ENCODE measurements at places on chromosomes 7 and 10.

GRCh38 chr7:43943417-43944187 lies 17.4 kb downstream of the UBE2D4 start:
- no peak for DNase-seq

DNA sequence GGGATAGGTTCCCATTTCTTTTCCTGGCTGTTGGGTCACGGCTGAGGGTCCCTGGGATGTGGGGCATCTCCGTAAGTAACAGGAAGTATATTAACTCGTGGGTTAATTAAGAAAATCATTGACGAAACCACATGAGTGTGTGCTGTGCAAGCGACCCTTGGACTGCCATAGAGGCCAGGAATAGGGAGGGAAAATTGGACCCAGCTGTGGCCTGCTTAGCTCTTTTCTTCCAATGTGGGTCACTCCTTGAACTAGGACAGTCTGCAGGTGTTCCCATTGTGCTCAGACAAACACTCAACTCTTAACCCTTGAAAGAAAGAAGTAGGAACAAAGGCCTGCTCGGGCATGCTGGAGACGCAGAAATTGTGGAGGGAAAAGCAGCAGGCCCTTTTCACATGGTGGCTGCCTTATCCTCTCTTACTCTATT lies 25.6 kb upstream of the PLEKHA1 start:
- DNase-seq: no peak

DNA sequence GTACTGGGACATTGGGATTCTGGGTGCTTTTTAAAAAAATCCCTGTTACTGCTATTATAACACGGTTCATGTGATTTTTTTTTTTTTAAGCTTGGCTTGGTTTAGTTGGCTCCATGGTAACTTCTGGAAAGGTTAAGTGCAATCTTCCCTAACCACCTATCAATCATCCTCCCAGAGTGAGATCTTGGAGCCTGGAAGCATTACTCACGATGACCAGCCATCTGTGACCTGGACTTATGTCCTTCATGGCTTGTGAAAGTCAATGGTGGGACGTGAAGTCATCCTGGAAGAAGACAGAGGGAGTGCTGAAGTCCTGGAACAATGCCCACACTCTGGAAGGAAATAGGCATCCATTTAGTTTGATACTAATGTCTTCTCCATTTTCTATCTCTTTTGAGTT lies 135.5 kb upstream of the FRMD4A start:
- peak; percentile 98 for DNase-seq

- DNase-seq: no peak
These were observed 105.2 kb downstream of the FANK1 start for GRCh38 chr10:126001576-126001975.

- DNase-seq: no peak
These were observed 171.9 kb downstream of the SRPK2 start for GRCh38 chr7:105216786-105217185.

- DNase-seq: no peak
These were observed 326.2 kb downstream of the RNLS start for GRCh38 chr10:88256886-88257285.

DNA sequence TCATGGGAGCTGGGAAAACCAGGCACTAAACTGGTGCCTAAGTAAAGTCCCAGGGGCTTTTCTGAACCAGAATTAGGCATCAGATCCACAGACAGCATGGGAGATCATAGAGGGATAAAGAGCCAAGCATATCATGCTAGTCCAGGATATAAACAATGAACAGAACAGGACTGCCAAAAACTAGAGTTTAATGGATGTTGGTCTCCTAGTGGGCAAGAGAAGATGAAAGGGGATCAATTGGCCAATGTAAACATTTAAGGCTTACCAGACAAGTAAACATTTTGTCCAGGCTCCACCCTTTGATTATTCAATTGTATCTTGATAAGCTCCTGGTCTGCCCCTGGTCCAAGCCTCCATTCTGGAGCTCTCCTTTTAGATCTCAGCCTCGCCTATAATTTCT lies 18.9 kb downstream of the MACC1 start:
- DNase-seq: no peak

GRCh38 chr7:132440151-132440550 lies 136.1 kb downstream of the PLXNA4 start:
- no peak for DNase-seq

DNA sequence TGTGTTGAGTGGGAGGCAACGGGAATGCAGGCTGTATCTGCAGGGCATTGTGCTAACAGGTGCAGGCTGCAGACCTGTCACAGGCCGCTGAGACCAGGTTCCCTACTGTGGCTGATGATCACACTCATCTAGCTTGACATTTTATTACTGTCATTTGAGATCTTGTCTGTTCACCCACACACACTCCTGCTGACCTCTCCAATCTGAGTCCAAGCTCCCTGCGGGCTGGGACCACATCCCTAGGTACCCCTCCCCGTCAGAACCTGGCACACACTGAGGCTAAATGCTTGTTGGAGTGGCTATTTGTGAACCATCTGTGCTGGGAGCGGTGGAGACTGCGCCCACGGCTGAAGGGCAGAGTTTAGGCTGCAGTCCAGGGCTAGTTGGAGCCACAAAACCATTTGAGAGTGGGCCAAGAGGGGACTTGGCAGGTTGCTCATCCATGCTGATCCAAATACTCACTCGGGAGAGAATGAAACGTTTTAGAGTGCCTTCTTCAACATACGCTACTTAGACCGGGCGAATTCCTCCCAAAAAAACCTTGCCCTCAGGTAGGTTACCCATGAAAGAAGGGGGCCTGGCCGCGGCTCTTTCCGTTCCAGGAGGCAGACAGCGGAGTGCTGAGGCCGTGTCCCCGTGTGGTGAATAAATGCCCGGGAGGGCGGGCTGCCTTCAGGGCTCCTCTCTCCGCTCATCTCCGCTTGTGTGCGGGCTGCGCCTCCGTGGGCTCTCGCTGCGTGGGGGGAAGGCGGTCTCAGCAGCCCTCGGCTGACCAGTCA lies 164.4 kb downstream of the RGS10 start:
- DNase-seq: peak; percentile 82

DNA sequence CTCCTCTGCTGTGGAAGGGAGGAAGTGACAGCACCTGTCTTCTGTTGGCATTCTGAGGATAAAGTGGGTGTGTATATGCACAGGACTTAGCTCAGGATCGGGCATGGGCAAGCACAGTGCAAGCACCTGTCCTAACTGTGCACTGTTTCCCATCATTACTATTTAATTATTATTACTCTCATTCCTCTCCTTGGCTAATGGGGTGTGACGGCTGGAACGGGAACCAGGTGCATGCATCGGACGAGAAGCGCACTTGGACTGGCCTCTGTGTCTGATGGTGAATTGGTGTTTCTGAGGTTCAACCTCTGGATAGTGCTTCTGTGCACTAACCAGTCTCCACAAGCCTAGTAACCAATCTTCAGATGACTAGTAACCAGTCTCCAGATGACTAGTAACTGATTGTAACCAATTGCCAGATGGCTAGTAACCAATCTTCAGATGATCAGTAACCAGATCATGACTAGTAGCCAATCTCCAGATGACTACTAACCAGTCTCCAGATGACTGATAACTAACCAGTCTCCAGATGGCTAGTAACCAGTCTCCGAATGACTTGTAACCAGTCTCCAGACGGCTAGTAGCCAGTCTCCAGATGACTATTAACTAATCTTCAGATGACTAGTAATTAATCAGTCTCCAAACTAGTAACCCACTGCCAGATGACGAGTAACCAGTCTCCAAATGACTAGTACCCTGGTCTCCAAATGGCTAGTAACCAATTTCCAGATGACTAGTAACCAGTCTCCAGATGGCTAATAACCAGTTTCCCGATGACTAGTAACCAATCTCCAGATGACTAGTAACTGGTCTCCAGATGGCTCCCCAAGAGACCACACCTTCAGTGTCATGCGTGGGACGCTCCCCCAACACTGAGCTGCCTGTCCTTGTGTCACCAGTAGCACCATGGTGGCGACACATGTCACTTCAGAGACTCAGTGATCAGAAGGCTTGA lies 85.8 kb downstream of the PAXIP1 start:
- DNase-seq: no peak

DNA sequence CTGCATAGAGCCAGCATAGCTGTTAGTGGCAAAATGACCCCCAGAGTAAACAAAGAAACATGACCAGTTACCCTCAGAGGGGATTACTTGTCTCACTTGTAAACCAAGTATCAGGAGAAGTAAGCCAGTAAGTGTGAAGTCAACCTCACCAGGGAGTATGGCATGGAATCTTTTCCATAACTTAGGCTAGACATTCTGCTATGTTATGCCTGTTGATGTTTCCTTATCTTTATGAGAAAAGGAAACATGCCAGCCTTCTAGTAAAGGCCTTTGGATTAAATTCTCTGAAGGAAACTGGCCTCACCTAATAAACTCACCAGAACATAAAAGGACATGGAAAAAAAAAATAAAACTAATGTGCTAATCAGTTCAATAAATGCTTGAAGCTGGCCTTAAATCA lies 87.7 kb downstream of the SEM1 start:
- no peak for DNase-seq

- DNase-seq: no peak
These were observed 191.0 kb downstream of the LSM5 start for GRCh38 chr7:32299133-32299702.

GRCh38 chr7:41808541-41808940 lies 105.7 kb upstream of the INHBA start:
- DNase-seq: no peak

DNA sequence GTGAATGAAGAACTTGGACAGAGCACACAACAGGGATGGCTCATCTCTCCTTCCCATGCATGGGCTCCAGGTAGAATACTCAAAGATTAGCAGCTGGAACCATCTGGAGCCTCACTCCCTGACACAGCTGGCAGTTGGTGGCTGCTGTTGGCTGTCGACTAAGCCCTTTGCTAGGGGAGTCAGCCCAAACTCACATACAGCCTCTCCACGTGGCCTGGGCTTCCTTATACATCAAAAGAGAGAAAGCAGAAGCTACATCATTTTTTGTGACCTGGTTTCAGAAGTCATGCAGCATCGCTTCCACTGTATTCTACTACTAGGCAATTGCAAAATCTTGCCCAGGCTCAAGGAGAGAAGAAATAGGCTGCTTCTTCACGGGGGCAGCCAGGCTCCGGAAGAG lies 24.4 kb downstream of the ASNS start:
- no peak for DNase-seq

GRCh38 chr7:15015545-15016314 lies 113.2 kb upstream of the DGKB start:
- peak; percentile 78 for DNase-seq

DNA sequence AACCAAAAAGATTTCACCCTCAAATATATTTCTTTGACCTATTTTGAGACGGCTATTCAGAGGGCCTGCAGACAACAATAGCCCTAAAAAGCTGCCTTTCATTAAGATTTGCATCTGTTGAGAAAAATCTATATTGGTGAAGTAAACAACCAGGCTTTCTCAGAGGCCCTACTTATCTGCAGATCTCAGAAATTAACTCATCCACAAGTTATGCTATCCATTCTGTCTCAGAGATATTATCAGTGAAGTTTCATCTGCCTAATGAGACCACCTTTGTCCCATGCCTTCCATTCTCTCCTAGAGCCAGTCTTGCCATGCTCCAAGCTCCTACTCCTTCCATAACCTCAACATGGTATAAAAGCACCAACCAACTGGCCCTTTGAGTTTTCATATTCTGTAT lies 130.3 kb downstream of the CACNA2D1 start:
- no peak for DNase-seq

- DNase-seq: no peak
These were observed 11.0 kb upstream of the HPS1 start for GRCh38 chr10:98457721-98458120.

DNA sequence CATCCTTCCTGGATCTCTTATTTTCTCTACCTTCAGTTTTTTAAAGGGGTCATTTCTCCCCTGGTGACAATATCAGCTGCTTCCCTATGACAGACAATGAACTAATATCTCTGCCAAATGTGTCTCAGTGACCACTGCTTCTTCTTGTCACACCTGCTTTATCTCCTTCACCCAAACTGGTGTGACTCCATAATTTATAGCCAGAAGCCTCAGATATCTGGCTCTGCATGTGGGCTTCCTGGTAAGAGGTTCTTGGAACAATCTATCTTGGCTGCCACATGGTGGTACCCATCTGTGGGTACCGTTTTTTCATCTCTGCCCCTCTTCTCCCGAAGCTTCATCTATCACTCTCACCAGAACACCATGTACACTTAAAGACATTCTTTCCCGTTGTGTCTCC lies 37.0 kb downstream of the CPVL start:
- no peak for DNase-seq

GRCh38 chr10:112970021-112970420 lies 20.0 kb downstream of the TCF7L2 start:
- DNase-seq: no peak

- no peak for DNase-seq
These were observed 44.0 kb upstream of the COL13A1 start for GRCh38 chr10:69757553-69758309.

- DNase-seq: no peak
These were observed 40.5 kb downstream of the C10orf120 start for GRCh38 chr10:122659126-122659525.

DNA sequence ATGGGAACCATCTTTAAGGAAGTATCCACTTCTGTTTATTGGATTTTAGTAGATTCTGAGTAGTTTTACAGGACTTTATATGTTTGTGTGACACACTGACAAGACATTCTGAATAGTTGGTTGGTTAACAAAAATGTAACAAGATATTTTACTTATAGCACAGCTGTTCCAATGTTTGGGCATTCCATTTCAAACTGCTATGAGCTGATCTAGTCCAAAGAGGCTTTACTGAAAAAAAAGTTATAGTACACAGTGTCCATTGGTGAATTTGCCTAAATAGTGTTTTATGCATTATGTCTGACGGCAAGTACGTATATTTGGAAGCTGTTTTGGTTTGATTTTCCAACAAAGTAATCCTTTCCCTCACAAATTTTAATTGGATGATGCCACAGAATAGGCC lies 99.1 kb downstream of the SAMD9 start:
- DNase-seq: no peak

- no peak for DNase-seq
These were observed 18.2 kb downstream of the OIT3 start for GRCh38 chr10:72911758-72912157.

GRCh38 chr7:91020636-91021385 lies 243.4 kb upstream of the FZD1 start:
- DNase-seq: no peak

- DNase-seq: no peak
These were observed 31.8 kb downstream of the WDR86 start for GRCh38 chr7:151378011-151378410.

- no peak for DNase-seq
These were observed 70.6 kb downstream of the MCMBP start for GRCh38 chr10:119801998-119802538.

- no peak for DNase-seq
These were observed 277.4 kb upstream of the LYZL1 start for GRCh38 chr10:29011516-29011915.

GRCh38 chr7:117830422-117830954 lies 42.8 kb downstream of the CTTNBP2 start:
- no peak for DNase-seq

GRCh38 chr10:84538036-84538435 lies 209.6 kb downstream of the CCSER2 start:
- DNase-seq: no peak

- DNase-seq: no peak
These were observed 114.0 kb upstream of the COBL start for GRCh38 chr7:51430480-51431086.
